ENCODE measurements at places on chromosomes 12 and 14.
A peak's percentile ranks its signal among the peaks of the same experiment; 100 is the strongest.

- no peak for DNase-seq
These were observed 747 bp downstream of the HSPB8 start for GRCh38 chr12:119179335-119180021.

GRCh38 chr12:46267825-46268582 lies 839 bp downstream of the SLC38A1 start:
- peak; percentile 40 for DNase-seq

- no peak for DNase-seq
These were observed 425.8 kb downstream of the RAD51B start for GRCh38 chr14:68245146-68246073.

GRCh38 chr12:113296557-113297213 lies 38.2 kb downstream of the SLC8B1 start:
- DNase-seq = no peak

DNA sequence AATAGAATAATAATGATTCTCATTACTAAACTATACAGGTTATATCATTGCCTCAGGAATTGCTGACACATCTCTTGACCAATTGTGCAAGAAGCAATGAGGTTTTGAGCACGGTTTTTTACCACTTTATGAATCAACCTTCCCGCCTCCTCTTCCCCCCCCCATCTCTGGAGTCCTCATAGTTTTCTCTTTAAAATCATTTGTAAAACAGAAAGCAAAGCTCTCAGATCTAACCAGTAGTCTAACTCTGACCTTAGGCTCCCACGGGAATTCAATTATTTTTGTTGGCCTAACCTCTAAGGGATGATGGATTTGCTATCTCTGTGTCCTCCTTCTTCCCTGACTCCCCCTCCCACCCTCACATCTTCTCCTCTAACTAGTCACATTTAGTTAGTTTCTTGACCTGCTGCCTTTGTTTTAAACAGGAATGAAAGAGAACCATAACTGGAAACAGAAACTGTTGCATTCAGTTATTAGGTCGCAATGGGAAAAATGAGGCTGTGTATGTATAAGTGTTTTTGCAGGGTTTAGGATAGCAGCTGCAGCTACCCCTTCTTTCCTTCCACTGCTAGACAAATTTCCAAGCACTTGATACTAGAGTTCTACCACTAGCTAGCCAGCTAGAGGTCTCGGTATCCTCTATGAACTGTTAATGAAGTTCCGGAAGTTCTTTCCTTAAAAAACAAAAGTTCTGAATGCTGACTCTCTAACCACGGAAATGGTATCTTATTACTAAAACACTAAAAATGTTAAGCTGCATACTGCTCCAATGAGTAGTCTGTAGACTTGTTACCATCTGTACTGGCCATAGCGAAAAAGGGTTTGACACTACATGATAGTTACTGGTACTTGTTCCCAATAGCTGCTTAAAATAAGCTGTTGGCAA lies 65.4 kb downstream of the TAOK3 start:
- DNase-seq = peak; percentile 44

DNA sequence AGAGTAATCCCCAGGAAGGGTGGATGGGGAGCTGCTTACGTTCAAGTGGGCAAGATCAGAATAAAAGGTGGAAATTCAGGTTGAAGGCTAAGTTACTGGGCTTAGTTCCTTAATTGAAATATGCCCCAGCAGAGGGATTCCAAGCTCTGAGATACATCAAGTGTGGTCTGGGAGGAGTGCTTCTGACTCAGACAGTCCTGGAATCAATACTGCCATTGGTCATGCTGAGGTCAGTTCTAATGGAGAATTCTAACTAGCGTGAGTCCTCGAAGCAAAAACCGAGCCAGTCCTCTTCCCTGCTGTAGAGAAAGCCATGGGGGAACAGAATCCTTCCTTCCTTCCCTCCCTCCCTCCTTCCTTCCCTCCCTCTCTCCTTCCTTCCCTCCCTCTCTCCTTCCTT lies 39.9 kb downstream of the NOS1 start:
- DNase-seq = no peak

DNA sequence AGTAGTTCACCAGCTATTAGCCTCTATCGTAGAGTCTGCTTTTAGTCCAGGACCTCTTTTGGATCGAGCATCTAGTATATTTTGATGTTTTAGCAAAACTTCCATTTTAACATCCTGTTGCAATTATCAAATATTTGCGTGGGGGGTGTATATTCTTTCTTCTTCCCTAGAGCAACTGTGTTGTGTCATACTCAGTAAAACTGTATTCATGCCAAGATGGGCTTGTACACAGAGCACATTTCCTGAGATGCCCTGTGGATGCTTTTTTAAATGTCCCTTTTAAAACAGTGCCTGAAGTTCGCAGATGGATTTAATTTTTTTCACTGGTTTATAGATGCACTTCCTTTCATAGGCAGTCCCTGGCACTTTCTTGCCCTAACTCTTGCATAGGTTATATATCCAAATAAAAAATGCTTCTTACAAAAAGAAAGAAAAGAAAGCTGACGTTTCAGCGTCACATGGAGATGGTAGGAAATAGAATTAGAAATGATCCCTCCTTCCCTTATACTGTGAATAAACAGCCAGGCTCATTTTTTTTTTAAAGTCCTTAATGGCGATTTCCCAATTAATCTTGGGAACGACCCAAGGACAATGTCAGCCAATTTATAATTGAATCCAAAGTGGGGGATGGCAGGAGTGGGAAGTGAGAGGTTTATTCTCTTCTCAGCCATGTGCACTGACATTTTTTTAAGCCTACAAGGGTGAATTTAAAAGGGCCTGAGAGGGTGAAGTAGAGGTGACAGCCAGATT lies 247.0 kb downstream of the SLC41A2 start:
- no peak for DNase-seq

Data from activated CD4-positive, alpha-beta T cell treated with anti-CD3 and anti-CD28 coated beads for 4 hours (primary cell).